Uterine smooth muscle cell (primary cell): ENCODE measurements at places on chromosomes 12 and 14. TPM values are rescaled to one million over a fixed set of nuclear protein-coding genes. Genes with fewer than 3 reads are reported as not detected.

Gene TGM1
- total RNA-seq: 0.25 and 0.55 TPM in 2 replicates

Gene CELA1
- total RNA-seq: not detected in 2 replicates

Gene GNPTAB
- 31.0 and 39.9 TPM in 2 replicates for total RNA-seq

Gene HOXC12
- total RNA-seq: not detected in 2 replicates

Gene MMP19
- total RNA-seq: 2.7 and 5.2 TPM in 2 replicates

Gene DHRS2
- total RNA-seq: 0.22 and 0.25 TPM in 2 replicates

Gene PLA2G1B
- not detected in 2 replicates for total RNA-seq

Gene TAS2R10
- total RNA-seq: 0.44 and 0.50 TPM in 2 replicates

Gene DIO3
- 0.37 TPM in 1 of 2 replicates, not detected in the other for total RNA-seq

Gene SLC5A8
- not detected in 2 replicates for total RNA-seq

Gene ABCC9
- 20.5 and 37.9 TPM in 2 replicates for total RNA-seq

Gene TAS2R42
- not detected in 2 replicates for total RNA-seq

Gene KERA
- not detected in 2 replicates for total RNA-seq

Gene B3GNT4
- total RNA-seq: 0.11 TPM in 1 of 2 replicates, not detected in the other

Gene SCNN1A
- under 0.01 TPM in 1 of 2 replicates, not detected in the other for total RNA-seq

Gene PLBD1
- 1.4 and 1.5 TPM in 2 replicates for total RNA-seq

Gene B4GALNT1
- 3.4 and 4.0 TPM in 2 replicates for total RNA-seq

Gene KRT6A
- not detected in 2 replicates for total RNA-seq

Gene CLEC4D
- total RNA-seq: not detected in 2 replicates
